ENCODE measurements at places on chromosomes 11 and 22.
A peak's percentile ranks its signal among the peaks of the same experiment; 100 is the strongest.

DNA sequence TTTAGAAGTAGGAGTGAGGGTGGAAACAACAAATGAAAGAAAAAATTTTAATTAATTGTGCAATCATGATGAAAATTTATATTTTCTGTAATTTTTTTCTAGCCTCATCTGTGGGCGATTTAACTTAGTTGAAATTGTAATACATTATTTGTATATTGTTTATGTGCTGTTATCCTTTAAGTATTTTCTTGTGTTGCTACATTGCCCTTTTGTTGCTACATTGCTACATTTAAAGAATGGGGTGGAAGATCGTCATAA lies 106.2 kb upstream of the OR4B1 start:
- no peak for DNase-seq

- DNase-seq = no peak
These were observed 49.3 kb downstream of the CABIN1 start for GRCh38 chr22:24060375-24060788.

GRCh38 chr11:117356126-117356890 lies 28.7 kb downstream of the CEP164 start:
- no peak for DNase-seq

DNA sequence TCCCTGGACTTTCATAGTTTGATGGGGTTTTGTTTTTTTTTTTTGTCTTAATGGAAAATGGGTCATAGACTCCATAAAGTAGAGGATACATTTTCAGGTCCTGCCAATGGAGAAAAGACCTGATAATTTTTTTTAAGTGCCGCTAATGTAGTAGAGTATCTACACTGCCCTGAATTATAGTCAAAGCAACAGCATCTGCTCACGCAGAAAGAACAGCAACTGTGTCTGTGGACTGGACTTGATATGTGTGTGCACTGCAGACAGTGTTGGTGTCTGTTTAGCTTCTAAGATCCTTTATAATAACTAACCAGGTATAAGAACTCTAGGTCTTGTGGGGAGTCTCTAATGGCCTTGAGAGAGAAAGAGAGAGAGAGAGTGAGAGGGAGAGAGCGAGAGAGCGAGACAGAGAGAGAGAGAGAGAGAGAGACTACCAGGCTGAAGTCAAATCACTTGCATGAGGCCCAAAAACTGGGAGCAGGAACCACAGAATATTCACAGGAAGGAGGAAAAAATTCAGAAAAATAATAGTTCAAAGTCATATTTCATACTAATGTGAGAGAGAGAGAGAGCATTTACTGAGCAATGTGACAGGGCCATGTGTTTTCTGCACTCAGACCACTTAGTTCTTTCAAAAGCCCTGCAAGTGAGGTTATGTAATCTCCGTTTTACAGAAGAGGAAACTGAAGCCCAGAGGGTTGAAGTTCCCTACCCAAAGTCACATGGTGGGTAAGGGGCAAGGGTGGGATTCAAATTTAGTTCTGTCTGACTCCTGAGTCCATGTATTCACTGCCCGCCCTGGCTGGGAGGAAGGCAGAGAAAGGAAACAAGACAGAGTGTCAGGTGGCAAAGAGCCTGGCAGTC lies 8.6 kb upstream of the MIAT start:
- DNase-seq = no peak

DNA sequence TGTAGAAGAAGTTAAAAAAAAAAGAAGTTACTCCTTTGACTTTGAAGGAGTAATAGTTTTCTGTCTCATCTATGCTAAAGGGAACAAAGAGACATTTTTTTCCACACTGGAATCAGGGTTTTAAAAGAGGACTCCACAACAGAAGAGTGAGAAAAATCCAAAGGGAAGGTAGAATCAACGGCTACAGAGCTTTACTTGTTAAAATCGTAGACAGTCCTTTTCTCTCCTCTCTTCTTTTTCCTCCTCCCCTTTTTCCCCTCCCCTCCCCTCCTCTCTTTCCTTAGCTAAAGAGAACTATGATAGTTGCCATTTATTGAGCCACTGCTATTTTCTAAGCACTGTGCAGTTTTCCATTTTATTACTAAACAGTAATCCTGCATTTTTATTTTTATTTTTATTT lies 29.2 kb downstream of the DDIAS start:
- DNase-seq = no peak

GRCh38 chr22:49582678-49583077 lies 245.0 kb downstream of the BRD1 start:
- DNase-seq = no peak

DNA sequence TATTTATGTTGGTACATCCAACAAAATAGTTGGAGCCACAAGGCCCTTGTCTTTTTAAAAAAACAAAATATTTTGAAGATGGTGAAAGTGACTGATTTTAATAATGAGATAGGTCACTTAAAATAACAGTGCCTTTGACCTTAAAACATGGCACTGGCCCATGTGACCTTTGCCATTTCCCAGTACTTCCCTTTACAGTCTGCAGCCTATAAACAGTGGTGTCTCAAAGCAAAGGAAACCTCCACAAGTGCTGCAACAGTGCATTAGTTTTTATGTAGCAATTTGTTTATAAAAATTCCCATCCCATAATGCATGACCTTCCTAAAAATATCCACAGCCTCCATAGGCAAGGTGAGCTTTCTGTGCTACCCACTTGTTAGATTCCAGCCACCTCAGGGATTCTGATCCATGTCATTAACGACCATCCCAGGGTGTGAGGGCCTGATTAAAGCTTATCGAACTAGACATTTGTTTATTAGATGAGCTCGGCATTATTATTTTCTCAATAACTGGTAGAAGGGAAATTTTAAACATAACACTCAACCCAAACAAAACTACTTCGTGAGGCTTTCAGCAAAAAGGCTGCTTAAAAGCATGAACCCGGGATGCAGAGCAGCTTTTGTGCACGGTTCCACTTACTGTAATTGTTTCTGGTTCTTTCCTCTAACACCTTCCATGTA lies 28.0 kb upstream of the CRKL start:
- DNase-seq = no peak

GRCh38 chr22:21909871-21910270 lies 42.4 kb upstream of the MAPK1 start:
- DNase-seq = no peak

- no peak for DNase-seq
These were observed 471 bp upstream of the TMEM184B start for GRCh38 chr22:38273135-38273826.

DNA sequence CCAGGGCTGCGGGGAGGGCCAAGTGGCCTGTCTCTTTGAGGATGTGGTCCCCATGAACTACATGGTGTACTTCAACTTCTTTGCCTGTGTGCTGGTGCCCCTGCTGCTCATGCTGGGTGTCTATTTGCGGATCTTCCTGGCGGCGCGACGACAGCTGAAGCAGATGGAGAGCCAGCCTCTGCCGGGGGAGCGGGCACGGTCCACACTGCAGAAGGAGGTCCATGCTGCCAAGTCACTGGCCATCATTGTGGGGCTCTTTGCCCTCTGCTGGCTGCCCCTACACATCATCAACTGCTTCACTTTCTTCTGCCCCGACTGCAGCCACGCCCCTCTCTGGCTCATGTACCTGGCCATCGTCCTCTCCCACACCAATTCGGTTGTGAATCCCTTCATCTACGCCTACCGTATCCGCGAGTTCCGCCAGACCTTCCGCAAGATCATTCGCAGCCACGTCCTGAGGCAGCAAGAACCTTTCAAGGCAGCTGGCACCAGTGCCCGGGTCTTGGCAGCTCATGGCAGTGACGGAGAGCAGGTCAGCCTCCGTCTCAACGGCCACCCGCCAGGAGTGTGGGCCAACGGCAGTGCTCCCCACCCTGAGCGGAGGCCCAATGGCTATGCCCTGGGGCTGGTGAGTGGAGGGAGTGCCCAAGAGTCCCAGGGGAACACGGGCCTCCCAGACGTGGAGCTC lies 13.5 kb downstream of the ADORA2A start:
- peak; percentile 25 for DNase-seq

DNA sequence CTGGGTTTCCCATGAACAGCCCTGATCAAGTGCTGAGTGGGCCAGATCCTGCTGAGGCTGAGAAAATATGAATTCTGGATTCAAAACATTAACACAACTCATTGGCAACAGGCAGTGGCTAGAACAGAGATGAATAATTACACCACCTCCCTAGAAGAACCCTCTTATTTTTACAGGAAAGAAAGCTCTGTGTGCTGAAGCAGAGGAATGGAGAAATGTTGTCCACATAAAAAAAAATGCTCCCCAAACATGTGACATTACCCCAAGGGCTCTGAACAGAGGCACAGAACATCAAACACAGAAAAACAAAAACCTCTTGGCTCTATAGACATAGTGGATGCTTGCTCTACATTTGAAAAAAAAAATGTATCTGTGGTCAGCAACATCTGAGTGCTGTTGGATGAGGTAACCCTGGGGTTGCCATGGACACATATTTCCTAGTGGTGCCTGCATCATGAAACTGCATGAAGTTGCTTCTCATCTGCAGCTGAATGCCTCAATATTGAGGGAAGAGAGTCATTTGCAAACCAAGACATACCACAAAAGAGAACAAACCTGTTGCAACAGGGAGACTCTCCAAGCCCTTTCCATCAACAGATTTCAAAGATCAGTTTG lies 98.8 kb downstream of the SNX19 start:
- DNase-seq = no peak

- DNase-seq = no peak
These were observed 107.6 kb downstream of the WNT7B start for GRCh38 chr22:45869340-45869847.

DNA sequence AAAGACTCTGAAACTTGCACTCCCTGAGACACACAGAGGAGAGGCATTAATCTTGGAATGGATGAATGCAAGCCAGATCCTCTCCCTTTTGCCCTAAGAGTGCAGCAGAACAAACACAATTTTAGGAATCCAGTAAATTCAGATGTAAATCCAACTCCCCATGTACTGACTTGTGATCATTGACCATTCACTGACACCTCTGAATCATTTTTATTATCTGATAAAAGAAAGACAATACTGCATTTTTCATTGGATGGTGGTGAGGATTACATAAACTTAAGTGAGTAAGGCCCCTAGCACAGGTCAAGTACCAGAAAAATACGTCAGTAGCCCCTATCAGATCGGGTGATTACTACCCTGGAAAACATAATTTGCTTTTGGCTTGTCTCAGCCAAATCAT lies 782.9 kb upstream of the API5 start:
- no peak for DNase-seq

DNA sequence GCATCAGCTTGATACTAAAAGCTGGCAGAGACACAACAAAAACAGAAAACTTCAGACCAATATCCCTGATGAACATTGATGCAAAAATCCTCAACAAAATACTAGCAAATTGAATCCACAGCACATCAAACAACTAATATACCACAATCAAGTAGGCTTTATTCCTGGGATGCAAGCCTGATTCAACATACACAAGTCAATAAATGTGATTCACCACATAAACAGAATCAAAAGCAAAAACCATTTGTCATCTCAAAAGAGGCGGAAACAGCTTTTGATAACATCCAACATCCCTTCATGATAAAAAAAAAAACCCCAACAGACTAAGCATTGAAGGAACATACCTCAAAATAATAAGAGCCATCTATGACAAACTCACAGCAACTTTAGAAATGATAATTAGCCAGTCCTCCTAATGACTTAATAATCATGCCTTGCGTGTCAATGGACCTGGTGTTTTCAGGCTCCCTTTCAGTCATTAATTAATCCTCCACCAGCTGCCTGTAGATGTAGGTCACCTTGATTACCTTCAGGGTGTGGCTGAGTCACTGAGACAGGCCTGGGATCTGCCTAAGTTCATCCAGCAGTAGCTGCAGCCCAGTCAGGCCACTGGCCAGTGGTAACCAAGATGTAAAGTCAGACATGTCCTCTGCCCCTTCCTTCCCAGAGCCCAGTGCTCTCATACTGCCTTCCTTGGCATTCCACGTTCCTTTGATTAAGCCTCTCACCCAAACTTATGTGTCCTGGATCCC lies 109.8 kb downstream of the EHF start:
- DNase-seq = no peak

DNA sequence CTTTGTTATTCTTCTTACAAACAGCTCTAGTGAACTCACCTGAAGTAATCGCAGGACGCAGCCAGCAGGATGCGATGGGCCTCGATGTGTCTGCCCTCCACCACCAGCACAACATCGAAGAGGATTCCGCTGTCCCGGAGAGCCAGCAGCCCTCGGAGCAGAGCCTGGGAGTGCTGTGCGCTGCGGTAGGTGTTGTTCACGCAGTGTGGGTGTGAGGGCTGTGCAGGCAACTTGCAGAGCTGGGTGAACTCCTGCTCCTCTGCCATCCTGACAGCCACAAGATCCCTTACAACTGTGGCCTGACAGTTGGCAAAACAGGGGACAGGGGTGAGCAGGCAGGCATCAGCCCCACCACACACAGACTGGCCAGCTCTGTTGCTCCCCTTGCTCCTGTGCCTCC lies 6.6 kb downstream of the KLHL22 start:
- DNase-seq = no peak

DNA sequence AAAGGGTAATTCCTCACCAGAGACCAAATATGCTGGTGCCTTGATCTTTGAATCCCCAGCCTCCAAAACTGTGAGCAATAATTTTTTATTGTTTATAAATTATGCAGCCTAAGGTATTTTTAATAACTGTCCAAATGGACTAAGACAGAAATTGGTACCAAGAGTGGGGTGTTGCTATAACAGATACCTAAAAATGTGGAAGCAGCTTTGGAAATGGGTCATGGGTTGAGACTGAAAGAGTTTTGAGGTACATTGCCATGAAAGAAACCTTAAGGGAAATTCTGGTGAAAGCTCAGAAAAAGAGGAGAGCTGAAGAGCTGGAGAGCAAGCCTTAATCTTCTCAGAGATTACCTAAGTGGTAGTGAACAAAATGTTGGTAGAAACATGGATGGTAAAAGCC lies 378.2 kb downstream of the NXPE2 start:
- no peak for DNase-seq

- DNase-seq = no peak
These were observed 45.1 kb downstream of the THAP12 start for GRCh38 chr11:76335842-76336241.

- no peak for DNase-seq
These were observed 23.3 kb upstream of the OR9Q2 start for GRCh38 chr11:58165504-58166106.

DNA sequence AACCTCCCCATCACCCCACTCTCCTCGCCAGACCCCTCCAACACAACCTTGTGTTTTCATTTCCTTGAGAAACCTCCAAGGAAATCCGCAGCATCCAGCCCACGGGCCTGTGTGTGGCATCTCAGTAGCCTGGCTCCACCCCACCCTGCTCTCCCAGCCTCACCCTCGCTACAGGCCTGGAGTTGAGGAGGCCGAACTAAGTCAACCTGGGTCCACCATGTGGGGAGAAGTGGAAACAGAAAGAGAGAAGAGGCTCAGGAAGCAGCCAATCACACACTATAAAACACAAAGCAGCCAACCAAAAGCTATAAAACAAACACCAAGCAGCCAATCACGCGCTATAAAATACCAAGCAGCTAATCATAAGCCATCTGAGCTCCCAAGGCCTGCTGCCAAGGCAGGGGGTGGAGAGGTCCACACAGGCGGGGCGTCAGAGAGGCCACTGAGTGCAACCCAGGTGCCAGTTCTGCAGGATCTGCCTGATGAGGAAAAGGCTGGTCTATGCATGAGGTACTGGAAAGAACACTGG lies 72.0 kb downstream of the MICAL3 start:
- no peak for DNase-seq

All from D721Med (cell line).